ENCODE measurements at places on chromosomes 12 and 14.

DNA sequence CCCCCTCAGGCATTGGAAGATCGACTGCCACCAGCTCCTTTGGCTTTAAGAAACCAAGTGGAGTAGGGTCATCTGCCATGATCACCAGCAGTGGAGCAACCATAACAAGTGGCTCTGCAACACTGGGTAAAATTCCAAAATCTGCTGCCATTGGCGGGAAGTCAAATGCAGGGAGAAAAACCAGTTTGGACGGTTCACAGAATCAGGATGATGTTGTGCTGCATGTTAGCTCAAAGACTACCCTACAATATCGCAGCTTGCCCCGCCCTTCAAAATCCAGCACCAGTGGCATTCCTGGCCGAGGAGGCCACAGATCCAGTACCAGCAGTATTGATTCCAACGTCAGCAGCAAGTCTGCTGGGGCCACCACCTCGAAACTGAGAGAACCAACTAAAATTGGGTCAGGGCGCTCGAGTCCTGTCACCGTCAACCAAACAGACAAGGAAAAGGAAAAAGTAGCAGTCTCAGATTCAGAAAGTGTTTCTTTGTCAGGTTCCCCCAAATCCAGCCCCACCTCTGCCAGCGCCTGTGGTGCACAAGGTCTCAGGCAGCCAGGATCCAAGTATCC, 288.7 kb downstream of the NAV3 start:
- no peak for DNase-seq

DNA sequence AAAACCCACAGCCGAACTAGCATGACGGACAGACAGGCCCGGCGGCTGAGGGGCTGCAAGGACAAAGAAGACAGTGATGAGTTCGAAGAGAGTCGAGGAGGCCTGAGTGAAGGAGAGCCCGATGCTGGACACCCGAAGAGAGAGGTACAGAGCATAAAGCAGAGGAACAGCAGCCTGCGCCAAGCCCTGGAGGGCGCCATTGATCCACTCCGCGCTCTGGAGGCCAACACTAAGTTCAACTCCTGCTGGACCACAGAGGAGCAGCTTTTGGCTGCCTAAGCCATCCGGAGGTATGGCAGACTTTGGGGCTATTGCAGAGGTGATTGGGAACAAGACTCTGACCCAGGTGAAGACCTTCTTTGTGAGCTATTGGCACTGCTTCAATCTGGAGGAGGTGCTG, 7.8 kb upstream of the PLXNC1 start:
- DNase-seq = peak; percentile 52

DNA sequence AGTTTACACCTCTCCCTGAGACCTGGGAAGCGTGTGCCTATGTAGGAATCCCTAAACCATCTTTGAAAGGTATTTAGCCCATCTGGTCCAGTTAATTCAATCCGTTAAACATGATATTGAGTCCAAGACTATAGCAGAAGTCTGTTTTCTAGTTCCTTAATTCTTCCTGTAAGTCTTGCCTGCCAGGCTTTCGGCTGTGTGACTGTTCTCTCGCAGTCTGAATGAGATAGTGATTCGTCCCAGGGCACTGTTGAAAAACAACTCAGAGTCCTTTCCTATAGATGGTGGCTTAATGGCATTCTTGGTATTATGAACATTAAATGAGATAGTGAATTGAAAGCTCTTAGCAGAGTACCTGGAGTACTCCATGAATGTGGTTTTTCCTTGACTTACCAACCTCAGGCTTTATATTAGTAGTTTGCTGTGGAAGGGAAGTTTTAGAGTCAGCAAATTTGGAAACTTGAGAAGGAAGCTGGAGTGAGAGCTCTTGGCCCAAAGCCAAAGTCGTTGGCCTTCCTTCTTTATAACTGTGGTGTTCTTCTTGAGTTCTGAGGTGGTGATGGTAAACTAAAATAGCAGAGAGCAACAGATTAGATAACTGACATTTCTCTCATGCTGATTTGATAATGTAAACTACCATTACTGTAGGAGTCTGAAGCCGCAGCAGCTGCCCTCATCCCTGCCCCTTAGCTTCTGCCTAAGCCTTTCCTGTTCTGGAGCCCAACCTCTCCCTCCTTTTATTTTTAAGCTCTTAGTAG, 76.5 kb downstream of the TGFB3 start:
- DNase-seq = no peak

DNA sequence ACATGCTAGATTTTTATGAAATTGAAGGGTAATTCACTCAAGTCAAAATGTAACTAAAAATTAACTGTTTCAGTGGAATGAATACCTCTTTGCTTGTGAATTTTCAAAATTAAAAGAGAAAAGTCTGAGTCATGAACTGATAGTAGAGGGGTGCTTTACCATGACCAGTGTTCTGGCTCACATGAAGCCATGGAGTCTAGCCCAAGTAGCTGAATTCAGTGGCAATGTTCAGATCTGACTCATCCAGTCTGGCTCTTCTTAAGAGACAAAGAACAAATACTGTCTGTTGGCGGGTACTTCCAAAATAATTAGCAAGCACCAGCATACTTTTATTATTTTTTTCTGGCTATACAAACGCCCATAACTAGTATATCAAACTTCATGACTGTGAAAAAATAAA, 366.3 kb upstream of the GARIN6 start:
- DNase-seq = no peak

- DNase-seq = no peak
Observed at GRCh38 chr12:113221997-113222729, 899 bp downstream of the TPCN1 start.

DNA sequence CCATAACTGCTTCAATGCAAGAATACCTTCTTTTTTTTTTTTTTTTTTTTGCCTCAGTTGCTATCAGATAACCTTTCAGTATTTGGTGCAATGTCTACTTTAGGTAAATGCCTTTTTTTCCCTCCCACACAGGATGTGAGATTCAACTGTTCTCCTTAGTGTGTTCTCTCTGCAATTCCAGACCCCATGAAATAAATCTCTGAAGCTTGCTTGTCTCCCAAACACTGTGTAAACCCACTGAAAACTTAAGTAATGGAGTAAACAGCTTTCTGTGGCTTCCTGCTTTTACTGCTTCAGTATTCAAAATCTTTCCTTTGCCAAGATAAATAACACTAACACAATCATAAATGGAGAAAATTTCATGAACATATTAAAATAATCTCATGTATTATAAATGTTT, 55.8 kb upstream of the CLEC14A start:
- DNase-seq = no peak

- no peak for DNase-seq
Observed at GRCh38 chr12:2324387-2324786, 271.6 kb downstream of the CACNA1C start.

- no peak for DNase-seq
Observed at GRCh38 chr12:25655702-25656101, 102.6 kb upstream of the LMNTD1 start.

DNA sequence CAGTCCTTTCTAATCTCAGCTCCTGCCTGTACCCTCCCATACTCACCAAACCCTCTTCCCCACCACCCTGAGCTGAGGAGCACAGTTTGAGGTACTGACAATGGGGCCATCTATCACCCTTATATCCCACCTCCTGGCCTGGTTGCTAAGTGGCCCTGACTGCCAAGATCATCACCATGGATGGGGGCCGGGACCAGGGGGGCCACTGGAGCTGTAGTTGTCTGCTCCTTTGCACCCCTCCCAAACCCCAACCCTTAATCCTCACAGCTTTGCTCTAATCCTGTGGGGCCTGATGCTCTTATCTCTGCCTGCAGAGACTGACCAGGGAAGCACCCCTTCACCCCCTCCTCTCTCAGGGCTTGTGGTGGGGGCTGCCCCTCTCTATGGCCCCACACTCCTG, 395 bp upstream of the GNB3 start:
- DNase-seq = no peak

GRCh38 chr14:68598621-68599447, 194.0 kb downstream of the ZFP36L1 start:
- no peak for DNase-seq

DNA sequence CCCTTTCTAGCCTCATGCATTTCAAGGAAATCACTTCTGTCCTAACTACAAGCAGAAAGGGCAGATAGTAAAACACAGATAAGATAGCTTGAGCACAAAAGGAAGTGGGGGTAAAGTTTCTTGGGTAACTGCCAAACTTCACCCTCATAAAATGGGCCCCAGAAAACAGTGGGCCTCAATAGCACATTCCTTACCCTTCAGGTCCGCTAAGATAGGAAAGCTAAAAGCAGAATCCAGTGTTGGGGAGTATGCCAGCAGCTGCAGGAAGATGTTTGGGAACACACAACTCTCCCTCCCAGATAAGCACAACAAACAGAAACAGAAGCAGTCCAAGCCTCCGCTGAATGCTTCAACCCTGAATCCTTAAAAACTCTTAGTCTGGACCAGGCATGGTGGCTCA, 110.9 kb upstream of the MGAT4C start:
- DNase-seq = no peak

GRCh38 chr14:63276492-63277342, 42.0 kb downstream of the GPHB5 start:
- DNase-seq = no peak

DNA sequence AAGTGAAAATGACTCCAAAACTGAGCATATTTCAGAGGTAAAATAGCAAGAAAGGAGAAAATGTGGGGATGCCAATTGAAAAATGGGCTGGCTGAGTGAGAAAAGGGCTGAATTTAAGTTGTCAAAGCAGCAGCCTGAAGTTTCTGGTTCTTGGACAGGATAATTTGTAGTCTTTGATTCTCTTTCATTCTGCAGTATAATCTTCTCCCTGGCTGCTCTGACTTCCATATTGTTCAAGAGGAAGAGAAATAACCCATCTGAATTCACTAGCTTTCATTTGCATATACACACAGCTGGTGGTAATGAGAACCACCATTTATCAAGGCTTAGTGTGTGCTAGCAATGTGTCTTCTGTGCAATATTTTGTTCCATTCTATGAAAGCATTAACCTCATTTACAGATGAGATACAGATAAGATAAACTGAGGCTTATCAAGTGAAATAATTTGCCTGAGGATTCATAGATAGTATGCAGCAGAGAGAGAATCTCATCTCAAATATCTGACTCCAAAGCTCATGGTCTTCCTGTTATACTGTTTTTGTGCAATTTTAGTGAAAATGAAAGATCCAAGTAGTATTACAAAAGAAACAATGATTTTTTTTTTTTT, 184.2 kb downstream of the TMTC2 start:
- no peak for DNase-seq

GRCh38 chr12:29782871-29783772, 620 bp downstream of the TMTC1 start:
- DNase-seq = peak; percentile 5

- DNase-seq = peak; percentile 44
Observed at GRCh38 chr12:92551853-92552397, 150.9 kb upstream of the PLEKHG7 start.

DNA sequence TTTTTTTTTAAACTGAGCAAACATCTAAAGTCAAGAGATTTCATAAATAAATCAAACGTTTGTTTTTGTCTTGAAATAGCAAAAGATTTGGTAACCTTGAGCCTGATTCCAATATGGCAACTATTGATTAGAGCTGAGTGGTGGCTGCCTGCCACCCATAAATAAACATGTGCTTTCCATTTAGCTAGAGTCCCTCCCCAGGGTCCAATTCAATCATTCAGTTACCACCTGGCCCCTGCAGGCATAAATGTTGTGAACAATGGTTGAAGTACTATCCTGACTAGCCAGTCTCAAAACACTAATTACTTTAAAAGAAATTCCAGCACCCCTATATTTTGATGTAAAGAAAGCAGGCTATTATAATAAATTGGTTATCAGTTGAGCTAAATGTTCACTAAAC, 129.7 kb upstream of the GRIP1 start:
- DNase-seq = no peak

DNA sequence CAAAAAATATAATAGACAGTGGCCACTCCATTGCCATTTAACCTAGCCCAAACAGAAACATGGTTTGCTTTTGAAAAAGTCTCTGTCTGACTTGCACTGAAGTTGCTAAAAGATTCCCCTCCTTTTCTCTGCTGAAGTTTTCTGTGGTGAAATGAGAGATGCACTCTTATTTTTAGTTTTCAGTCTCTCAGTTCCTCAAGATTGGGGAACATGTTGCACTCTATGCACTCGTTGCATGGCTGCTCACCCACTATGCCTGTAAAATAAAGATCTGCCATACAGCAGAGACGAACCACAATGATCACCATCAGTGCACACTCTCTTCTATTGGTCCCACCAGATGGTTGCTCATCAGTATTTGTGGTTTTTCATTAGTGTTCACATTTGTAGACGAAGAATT, 13.1 kb upstream of the DAAM1 start:
- DNase-seq = peak; percentile 28

DNA sequence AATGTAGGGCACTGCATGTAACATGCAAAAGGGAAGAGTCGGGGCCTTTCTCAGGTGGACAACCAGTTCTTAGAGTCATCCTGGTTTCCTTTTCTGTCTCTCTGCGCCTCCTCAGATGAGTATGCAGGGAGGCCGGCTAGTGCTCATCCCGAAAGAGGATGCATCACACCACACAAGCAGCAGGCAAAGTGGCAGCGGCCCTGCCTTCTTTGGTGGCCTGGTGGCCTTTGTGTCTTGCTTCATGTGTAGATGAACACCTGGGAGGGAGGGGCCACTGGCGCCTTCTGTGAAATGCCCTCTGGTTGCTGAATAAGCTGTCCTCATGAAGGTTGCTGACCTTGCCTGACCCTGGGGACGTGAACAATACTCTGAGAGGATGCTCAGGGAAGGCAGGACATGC, 18.0 kb downstream of the SLC24A4 start:
- no peak for DNase-seq

DNA sequence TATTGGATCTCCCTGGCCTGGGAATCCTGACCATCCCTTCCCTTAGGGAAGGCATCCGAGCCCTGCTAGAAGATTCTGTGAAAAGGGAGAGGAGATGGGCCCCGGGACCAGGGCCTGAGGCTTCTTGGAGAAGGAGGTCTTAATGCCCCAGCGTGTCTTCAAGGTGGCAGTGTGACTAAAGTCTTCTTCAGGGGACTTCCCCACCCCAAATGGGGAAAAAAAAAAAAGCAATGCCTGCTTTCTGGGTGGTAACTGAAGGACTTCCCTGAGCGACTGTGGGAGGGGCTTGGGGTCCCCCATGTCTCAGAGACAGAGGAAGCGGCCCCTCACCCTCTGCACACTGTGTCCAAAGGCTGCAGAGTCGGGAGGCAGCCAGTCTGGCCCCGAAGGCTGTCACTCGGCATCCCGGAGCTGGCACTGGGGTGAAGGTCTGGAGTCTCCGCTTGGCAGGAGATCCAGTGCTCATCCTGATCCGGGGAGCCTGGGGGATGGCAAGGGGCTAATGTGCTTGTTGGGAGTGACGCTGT, 7.8 kb upstream of the PGF start:
- no peak for DNase-seq

- DNase-seq = no peak
Observed at GRCh38 chr12:90323217-90323616, 614.6 kb upstream of the ATP2B1 start.

GRCh38 chr12:131850856-131851559, 22.8 kb downstream of the MMP17 start:
- DNase-seq = no peak

- DNase-seq = no peak
Observed at GRCh38 chr12:108560321-108560721, 652 bp downstream of the SART3 start.
